A549 treated with dexamethasone at 1 μM for 4 hours (cell line): ENCODE measurements at places on chromosomes 6 and 20. TPM values are rescaled to one million over a fixed set of nuclear protein-coding genes. Genes with fewer than 3 reads are reported as not detected.

The TXLNB gene
- total RNA-seq = not detected in 5 replicates

The PNLDC1 gene
- 0.04 to 0.06 TPM (median 0.05 TPM) in 3 of 5 replicates, not detected in the others for total RNA-seq

The ETV7 gene
- 0.09 to 0.28 TPM (median 0.13 TPM) in 5 replicates for total RNA-seq

The DAAM2 gene
- total RNA-seq = 0.13 to 0.25 TPM (median 0.21 TPM) in 5 replicates

The GLO1 gene
- total RNA-seq = 82.5 to 103 TPM (median 94.2 TPM) in 5 replicates

The ADGRF4 gene
- 16.3 to 19.6 TPM (median 17.1 TPM) in 5 replicates for total RNA-seq

The CALHM4 gene
- not detected in 5 replicates for total RNA-seq

The IYD gene
- 0.01 to 0.18 TPM (median 0.07 TPM) in 4 of 5 replicates, not detected in the other for total RNA-seq

The NFATC2 gene
- total RNA-seq = 6.7 to 12.0 TPM (median 9.8 TPM) in 5 replicates

The OR12D3 gene
- total RNA-seq = not detected in 5 replicates

The PRRT1 gene
- 0.35 to 1.1 TPM (median 0.68 TPM) in 5 replicates for total RNA-seq
